ENCODE measurements at places on chromosomes 2 and 18. TPM values are rescaled to one million over a fixed set of nuclear protein-coding genes. Genes with fewer than 3 reads are reported as not detected.

- peak; percentile 61 for DNase-seq
Observed at GRCh38 chr2:218387369-218388194, 5.5 kb downstream of the SLC11A1 start.

MYO5B gene
- polyA plus RNA-seq, result 0.41 TPM

- no peak for DNase-seq
Observed at GRCh38 chr2:144362401-144362800, 157.5 kb downstream of the ZEB2 start.

MARCO gene
- polyA plus RNA-seq, result not detected

SLC19A3 gene
- polyA plus RNA-seq, result not detected

DNA sequence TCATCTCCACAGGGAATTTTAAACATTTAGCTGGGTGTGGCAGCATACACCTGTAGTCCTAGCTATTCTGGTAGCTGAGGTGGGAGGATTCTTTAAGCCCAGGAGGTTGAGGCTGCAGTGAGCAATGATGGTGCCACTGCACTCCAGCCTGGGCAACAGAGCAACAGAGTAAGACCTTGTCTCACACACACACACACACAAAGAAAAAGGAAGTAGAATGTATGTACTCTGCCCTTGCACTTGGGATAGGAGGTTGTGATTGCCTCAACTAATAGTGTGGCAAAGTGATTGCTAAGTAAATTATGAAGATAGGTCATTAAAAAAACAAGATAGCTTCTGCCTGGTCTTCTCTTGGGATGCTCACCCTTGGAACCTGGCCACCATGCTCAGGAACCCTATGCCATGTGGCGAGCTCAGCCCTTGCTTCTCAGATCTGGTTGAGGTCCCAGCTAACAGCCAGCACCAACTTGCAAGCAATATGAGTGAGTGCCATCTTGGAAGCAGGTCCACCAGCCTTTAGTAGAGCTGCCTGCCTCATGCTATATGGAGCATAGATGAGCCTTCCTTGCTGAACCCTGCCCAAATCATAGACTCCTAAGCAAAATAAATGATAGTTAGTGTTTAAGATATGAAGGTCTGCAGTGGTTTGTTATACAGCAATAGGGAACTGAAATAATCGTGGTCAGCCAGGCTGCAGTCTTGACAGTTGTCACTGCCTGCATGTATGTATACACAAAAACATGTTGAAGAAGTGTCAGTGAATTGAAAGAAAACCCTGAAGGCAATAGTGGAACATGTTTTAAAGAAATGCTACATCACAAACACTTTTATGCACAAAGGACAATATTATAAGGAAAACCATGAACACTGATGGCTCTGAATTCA is 30.1 kb upstream of the PNO1 start:
- DNase-seq, result no peak

- no peak for DNase-seq
Observed at GRCh38 chr2:224195925-224196571, 157.0 kb upstream of the SERPINE2 start.

TTN gene
- 0.07 TPM for polyA plus RNA-seq

- DNase-seq, result no peak
Observed at GRCh38 chr2:200172521-200172920, 134.0 kb upstream of the SPATS2L start.

DNA sequence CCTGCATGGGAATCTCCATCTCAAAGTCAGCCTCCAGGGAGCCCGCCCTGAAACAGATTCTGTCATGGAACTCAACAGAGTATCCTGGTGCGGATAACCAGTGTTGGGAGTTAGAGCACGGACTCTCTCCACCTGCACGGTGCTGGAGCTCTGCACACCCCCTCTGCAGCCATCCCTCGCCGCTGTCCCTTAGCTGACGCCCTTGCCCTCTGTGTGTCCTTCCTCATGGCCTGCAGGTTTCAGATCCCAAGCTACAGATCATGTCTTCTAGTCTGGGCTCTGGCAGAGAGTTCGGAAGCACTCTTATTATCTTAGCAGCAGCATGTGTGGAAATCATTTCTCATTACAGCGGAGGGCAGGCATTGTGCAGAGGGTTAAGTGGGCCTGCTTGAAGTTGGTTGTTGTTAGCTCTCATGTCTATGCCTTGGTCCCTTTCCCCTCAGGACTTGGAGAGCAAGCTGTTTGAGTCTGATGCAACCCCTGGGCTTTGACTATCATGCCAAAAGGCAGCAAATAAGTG is 26.0 kb downstream of the TMEM127 start:
- DNase-seq, result no peak

GRCh38 chr18:57210107-57210715 is 63.3 kb downstream of the BOD1L2 start:
- peak; percentile 34 for DNase-seq

DNA sequence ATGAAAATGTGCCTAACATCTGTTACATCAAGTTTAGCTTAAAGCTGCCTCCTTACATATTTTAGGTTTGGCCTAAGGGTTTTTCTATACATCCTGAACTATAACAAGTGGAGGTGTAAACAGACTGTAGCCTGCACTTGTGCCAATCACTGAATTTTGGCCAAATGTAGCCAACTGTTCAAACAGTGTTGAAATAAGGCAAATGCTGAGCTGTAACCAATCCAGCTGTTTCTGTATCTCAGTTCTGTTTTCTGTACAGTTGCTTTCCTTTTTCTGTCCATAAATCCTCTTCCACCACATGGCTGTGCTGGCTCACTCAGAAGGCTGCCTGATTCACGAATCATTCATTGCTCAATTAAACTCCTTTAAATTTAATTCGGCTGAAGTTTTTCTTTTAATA is 19.2 kb upstream of the CAPN13 start:
- no peak for DNase-seq

- no peak for DNase-seq
Observed at GRCh38 chr2:124810132-124810531, 785.0 kb downstream of the CNTNAP5 start.

CHST10 gene
- 11.3 TPM for polyA plus RNA-seq

- DNase-seq, result no peak
Observed at GRCh38 chr2:234689911-234690379, 193.1 kb upstream of the ARL4C start.

DNA sequence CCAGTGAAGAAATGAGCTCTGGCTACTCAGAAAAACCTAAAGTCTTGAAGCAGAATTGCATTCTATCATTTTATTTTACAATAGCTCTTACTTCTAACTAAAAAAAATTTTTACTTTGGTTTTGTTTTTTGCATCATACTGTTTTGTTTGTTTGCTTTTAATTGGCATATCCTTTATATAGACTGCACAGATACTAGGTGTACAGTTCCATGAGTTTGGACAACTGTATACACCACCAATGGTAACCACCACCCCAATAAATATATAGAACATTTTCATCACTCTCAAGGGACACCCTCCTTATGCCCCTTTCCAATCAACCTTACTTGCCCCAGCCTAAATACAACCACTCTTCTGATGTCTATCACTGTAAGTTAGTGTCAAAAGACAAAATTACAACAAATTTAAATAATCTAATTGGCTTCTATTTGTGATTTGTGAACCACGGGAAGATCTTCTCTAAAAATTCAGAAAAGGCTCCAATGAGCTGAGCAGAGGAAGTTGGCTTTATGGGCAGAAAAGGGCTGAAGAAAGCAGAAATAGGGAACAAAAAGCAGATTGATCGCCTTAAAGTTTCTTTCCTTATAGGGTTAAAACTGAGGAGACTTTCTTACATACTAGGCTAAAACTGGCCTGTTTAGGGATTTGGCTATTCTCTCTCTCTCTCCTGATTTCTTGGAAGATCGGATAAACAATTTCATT is 22.2 kb upstream of the SOS1 start:
- DNase-seq, result no peak

MC4R gene
- 0.06 TPM for polyA plus RNA-seq

- DNase-seq, result no peak
Observed at GRCh38 chr18:46321955-46322354, 217.8 kb downstream of the HAUS1 start.

GRCh38 chr18:77131652-77132368 is 773 bp downstream of the MBP start:
- no peak for DNase-seq

- DNase-seq, result no peak
Observed at GRCh38 chr2:69211048-69211447, 176.0 kb downstream of the GFPT1 start.

HOXD10 gene
- polyA plus RNA-seq, result not detected

CCDC141 gene
- polyA plus RNA-seq, result not detected

GRCh38 chr2:114709936-114710850 is 267.8 kb downstream of the DPP10 start:
- no peak for DNase-seq

- DNase-seq, result no peak
Observed at GRCh38 chr2:46394649-46395510, 84.5 kb upstream of the TMEM247 start.

RNF149 gene
- polyA plus RNA-seq, result 18.8 TPM

GRCh38 chr18:24364177-24364576 is 33.4 kb downstream of the OSBPL1A start:
- DNase-seq, result no peak

ZNF892 gene
- polyA plus RNA-seq, result 1.6 TPM

- DNase-seq, result no peak
Observed at GRCh38 chr2:23616630-23617029, 231.7 kb downstream of the KLHL29 start.

DNA sequence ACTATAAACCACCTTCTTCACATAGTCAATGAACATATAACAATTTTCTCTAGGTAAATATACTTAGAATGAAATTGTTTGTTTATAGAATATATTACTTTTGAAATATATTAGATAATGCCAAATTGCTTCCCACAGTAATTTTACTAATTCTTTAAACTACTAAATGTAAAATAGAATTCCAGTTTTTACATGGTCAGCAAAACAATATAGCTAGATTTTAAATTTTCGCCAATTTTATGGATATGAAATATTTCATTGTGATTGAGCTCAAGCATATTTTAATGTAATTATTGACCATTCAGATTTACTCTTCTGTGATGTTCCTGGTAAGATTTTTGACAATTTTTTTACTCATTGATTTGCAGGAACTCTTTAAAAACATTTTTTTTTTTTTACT is 444.6 kb downstream of the PARD3B start:
- no peak for DNase-seq

- no peak for DNase-seq
Observed at GRCh38 chr18:51182824-51183223, 14.7 kb downstream of the MEX3C start.

DNA sequence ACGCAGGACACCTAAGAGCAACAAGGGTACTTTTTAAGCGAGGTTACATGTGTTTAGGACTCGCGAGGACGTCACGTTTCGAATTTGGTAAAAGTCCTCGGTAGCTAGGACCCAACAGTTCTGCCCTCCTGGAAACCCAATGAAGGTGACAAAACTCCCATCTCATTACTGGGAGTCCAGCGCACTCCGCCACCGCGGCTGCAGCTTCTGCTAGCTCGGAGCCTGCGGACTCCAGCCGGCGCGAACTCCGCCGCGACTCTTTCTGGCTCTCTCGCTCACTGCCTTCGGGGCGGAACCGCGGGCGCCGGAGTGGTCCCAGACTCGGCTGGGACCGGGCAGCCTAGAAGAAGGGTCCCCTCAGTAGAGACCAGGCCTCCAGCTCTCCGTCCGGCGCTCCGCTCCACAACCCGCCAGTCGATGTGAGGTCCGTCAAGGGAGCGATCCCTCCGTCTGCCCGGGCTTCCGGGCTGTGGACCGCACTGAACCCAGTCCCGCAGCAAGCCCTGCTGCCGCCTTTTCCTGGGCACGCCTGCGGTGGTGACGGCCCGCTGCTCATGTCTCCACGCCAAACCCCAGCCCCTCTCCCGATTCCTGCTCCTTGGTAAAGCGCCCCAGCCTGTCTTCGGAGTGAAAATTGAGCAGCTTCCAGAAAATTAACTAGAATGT is 3.0 kb upstream of the OSR1 start:
- DNase-seq, result no peak

EPB41L3 gene
- 45.0 TPM for polyA plus RNA-seq
